ENCODE measurements at places on chromosomes 5 and 9.

DNA sequence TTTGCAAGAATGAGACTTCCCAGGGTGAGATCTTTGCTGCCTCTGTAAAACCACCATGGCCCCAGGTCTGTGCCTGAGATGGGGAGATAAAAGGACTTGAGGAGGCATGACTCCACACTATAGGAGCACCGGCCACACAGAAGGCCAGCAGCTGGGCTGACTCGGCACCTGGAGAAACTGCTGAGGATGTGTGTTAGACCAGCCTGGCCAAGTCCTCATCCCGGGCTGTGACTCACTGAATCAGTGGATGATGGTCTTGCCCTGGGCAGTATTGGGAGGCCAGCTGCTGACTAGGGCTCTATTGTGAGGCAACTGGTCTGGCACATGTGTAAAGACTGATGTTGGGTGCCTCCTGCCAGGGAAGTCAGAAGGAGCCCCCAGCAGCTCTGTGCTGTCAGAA lies 286.2 kb downstream of the ACTL7B start:
- no peak for DNase-seq
- no peaks in the 10 kb centered on the region for H3K36me3 ChIP-seq
- no peak overlapping the region for H3K27ac ChIP-seq
- H3K27me3 ChIP-seq: no peaks in the 10 kb centered on the region
- no peak overlapping the region for H3K4me3 ChIP-seq

DNA sequence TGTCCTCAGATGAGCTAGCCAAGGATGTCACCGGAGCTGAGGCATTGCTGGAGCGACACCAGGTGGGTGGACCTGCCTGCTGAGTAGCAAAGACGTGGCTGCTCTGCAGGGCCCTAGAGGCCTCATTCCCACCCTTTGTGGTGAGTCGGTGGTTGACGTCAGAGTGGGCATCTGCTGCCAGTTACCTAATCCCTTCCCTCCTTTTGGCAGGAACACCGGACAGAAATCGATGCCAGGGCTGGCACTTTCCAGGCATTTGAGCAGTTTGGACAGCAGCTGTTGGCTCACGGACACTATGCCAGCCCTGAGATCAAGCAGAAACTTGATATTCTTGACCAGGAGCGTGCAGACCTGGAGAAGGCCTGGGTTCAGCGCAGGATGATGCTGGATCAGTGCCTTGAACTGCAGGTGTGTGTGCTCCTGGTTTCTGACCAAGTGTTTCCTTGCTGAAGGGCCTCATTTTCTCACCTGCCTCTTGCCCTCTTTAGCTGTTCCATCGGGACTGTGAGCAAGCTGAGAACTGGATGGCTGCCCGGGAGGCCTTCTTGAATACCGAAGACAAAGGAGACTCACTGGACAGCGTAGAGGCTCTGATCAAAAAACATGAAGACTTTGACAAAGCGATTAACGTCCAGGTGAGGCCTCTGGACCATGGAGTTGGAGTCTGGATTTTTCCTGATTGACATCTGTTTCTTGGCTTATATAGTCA lies 48.9 kb downstream of the DYNC2I2 start:
- H3K36me3 ChIP-seq: no peaks in the 10 kb centered on the region
- H3K27ac ChIP-seq: no peak overlapping the region
- no peak overlapping the region for H3K4me3 ChIP-seq
- no peaks in the 10 kb centered on the region for H3K4me1 ChIP-seq
- no peaks in the 10 kb centered on the region for H3K27me3 ChIP-seq

- H3K27ac ChIP-seq: no peak overlapping the region
- no peaks in the 10 kb centered on the region for H3K27me3 ChIP-seq
- no peak for DNase-seq
- H3K36me3 ChIP-seq: no peaks in the 10 kb centered on the region
Observed at GRCh38 chr5:32909207-32909606, 198.1 kb downstream of the NPR3 start.

DNA sequence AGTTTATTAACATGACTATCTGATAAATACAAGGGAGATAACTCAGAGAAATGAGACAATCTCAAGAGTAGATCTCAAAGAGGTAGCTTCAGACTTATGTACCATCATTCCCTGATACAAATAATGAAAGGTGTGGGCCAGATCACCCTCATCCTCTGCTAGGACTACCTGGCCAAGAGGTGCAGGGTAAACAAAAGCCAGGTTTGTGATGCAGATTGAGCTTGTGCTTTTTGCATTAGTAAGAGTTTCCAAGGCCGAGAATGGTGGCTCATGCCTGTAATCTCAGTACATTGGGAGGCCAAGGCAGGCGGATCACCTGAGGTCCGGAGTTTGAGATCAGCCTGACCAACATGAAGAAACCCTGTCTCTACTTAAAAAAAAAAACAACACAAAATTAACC lies 8.9 kb upstream of the SPIN1 start:
- H3K4me1 ChIP-seq: no peaks in the 10 kb centered on the region
- H3K36me3 ChIP-seq: no peaks in the 10 kb centered on the region
- H3K4me3 ChIP-seq: no peak overlapping the region
- DNase-seq: no peak
- no peaks in the 10 kb centered on the region for H3K27me3 ChIP-seq
- no peak overlapping the region for H3K27ac ChIP-seq

- H3K27me3 ChIP-seq: no peaks in the 10 kb centered on the region
- peaks cover 9% of the 10 kb centered on the region for H3K4me1 ChIP-seq
- H3K36me3 ChIP-seq: no peaks in the 10 kb centered on the region
- DNase-seq: no peak
Observed at GRCh38 chr5:116778651-116779280, 204.1 kb upstream of the SEMA6A start.

GRCh38 chr9:133844881-133845410 lies 106.8 kb upstream of the SARDH start:
- no peak overlapping the region for H3K4me3 ChIP-seq
- H3K4me1 ChIP-seq: no peaks in the 10 kb centered on the region
- no peaks in the 10 kb centered on the region for H3K36me3 ChIP-seq
- no peak for DNase-seq

GRCh38 chr5:74639807-74640449 lies 600 bp downstream of the ENC1 start:
- peak; percentile 31 for DNase-seq
- H3K27me3 ChIP-seq: no peaks in the 10 kb centered on the region
- peak overlapping the region; percentile 91 for H3K27ac ChIP-seq
- peaks cover 7% of the 10 kb centered on the region for H3K4me1 ChIP-seq

DNA sequence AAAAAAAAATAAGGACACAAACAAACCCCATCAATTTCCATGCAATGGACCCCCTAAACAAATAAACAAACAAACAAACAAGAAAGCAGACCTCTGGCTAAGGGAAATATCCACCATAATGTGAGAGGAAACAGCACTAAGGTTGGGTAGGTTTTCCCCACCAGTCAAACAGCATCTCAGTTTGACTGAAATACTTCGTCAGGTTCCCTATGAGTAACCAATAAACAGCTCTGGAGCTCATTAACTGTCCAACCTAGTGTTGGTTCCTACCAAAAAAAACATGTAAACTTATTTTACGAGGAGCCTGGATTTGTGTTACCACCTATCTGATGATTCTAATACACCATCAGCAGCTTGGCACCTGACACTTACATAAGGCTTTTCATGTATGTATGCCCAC lies 198.5 kb upstream of the TARS1 start:
- H3K36me3 ChIP-seq: no peaks in the 10 kb centered on the region
- H3K27me3 ChIP-seq: no peaks in the 10 kb centered on the region
- no peak for DNase-seq

GRCh38 chr9:127058645-127059021 lies 63.8 kb downstream of the ANGPTL2 start:
- H3K4me3 ChIP-seq: no peak overlapping the region
- H3K27me3 ChIP-seq: no peaks in the 10 kb centered on the region
- peaks cover 8% of the 10 kb centered on the region for H3K4me1 ChIP-seq
- no peak for DNase-seq

GRCh38 chr9:10032166-10032565 lies 580.6 kb downstream of the PTPRD start:
- H3K36me3 ChIP-seq: no peaks in the 10 kb centered on the region
- no peaks in the 10 kb centered on the region for H3K27me3 ChIP-seq
- no peak for DNase-seq
- no peak overlapping the region for H3K27ac ChIP-seq
- no peak overlapping the region for H3K4me3 ChIP-seq

DNA sequence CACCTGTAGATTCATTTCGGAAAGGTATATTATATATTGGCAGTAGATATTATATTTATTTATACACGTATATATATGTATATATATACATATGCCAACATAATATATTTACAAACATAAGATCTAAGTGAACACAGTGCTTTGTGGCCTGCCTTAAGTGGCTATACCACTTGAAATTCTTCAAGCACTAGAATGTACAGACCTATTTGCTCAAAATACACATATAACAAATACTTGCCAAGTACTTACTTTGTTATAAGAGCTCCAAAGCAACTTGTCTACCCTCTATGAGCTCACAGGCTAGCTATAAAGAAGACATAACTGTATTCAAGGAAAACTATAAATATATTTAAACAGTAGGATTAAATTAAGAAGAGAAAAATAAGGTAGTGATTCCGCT lies 33.6 kb upstream of the SLC36A1 start:
- no peaks in the 10 kb centered on the region for H3K36me3 ChIP-seq
- DNase-seq: no peak
- no peak overlapping the region for H3K27ac ChIP-seq

DNA sequence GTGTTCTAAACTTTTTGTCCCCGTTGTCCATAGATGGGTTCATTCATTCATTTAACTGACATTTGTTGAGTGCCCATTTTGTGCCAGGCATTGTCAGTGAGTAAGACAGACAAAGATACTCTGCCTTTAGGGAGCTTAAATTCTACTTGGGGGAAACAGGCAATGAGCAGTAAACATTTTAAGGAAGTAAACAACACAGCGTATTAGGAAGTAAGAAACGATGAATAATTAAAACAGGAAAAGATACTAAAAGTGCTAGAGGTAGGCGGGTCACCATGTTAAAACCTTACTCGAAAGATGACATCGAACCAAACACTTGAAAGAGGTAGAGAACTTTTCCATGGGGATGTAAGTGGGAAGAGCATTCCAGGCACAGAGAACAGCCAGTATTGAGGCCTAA lies 5.5 kb upstream of the MAML1 start:
- H3K27ac ChIP-seq: no peak overlapping the region
- DNase-seq: no peak

GRCh38 chr5:103224118-103224893 lies 34.3 kb upstream of the MACIR start:
- H3K27me3 ChIP-seq: no peaks in the 10 kb centered on the region
- no peaks in the 10 kb centered on the region for H3K4me1 ChIP-seq
- peak; percentile 49 for DNase-seq
- H3K4me3 ChIP-seq: no peak overlapping the region
- no peaks in the 10 kb centered on the region for H3K36me3 ChIP-seq
- H3K27ac ChIP-seq: no peak overlapping the region

DNA sequence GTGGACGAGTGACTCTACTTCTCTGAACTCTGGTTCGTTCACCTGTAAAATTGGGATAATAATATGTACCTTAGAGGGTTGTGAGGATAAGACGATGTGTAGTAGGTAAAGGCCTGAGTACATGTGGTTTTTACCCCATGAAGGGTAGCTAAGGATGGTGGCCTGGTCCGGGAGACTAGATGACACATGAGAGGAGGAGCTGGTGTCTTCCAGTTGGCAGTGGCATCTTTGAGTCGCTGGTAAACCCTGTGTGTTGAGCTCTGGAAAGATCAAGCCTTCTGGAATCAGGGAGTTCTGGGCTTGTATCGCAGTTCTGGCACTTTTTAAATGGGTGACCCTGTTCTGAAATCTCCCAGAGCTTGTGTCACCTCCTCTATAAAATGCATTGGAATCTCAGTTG lies 166.4 kb upstream of the ZNF618 start:
- H3K36me3 ChIP-seq: no peaks in the 10 kb centered on the region
- no peak for DNase-seq
- no peaks in the 10 kb centered on the region for H3K27me3 ChIP-seq
- no peak overlapping the region for H3K27ac ChIP-seq

- no peak for DNase-seq
- no peak overlapping the region for H3K4me3 ChIP-seq
- no peaks in the 10 kb centered on the region for H3K27me3 ChIP-seq
- no peaks in the 10 kb centered on the region for H3K36me3 ChIP-seq
- no peaks in the 10 kb centered on the region for H3K4me1 ChIP-seq
Observed at GRCh38 chr9:79672236-79672635, 100.5 kb downstream of the TLE4 start.

DNA sequence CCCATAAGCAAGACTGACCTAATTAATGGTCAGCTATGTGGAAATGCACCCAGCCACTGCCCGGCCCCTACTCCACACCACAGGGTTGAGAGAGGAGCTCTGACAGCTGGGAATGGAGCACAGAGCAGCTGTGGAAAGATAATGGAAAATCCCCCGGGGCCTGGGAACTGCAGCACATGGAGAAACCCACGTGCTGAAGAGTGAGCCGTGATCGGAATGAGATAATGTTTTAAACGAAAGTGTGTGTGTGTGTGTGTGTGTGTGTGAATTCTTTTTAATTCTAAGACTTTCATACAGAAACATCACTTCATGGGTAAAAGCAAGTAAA lies 13.1 kb upstream of the SLC12A7 start:
- no peaks in the 10 kb centered on the region for H3K27me3 ChIP-seq
- no peak overlapping the region for H3K4me3 ChIP-seq
- H3K36me3 ChIP-seq: no peaks in the 10 kb centered on the region
- no peak for DNase-seq
- H3K4me1 ChIP-seq: peaks cover 45% of the 10 kb centered on the region

DNA sequence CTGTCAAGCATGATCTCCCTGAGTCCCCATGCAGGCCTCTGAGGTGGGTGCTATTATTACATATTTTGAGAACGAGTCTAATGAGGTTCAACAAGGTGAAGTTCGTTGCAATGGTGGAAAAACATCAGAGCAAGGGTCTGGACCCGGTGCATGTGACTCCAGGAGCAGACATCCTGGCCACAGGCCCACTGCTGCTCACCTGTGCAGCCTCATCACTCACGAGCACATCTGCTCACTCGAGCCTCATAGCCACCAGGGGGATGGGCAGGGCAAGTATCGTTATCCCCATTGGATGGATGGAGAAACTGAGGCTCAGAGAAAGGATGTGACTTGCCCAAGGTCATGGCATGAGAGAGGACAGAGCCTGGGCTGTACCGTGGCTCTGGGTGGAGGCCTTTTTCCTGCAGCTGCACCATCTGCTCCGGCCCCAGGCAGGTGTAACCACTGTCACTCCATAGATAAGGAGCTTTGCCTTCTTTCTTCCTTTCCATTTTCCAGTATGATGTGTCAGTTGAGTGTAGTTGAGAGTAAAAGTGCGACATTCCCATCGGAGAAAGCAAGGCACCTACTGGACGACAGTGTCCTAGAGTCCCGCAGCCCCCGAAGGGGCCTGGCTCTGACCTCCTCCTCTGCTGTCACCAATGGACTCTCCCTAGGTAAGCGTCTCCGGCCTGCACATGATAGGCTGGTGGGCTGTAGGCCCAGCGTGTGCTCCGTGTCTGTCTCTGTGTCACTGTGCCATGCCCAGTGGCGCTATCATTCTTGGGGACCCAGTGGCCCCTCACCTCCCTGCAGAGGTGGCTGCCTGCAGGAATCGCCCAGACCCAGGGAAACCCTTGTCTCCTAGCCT lies 68.4 kb upstream of the GARNL3 start:
- no peak for DNase-seq
- H3K36me3 ChIP-seq: no peaks in the 10 kb centered on the region
- no peak overlapping the region for H3K27ac ChIP-seq
- H3K4me1 ChIP-seq: peaks cover 17% of the 10 kb centered on the region
- no peaks in the 10 kb centered on the region for H3K27me3 ChIP-seq
- no peak overlapping the region for H3K4me3 ChIP-seq

Measured in testis (tissue), 5 donors.